ENCODE measurements at places on chromosomes 7 and 10.

- peaks cover 5% of the 10 kb centered on the region for H3K27me3 ChIP-seq
- no peak overlapping the region for H3K4me3 ChIP-seq
- peaks cover 13% of the 10 kb centered on the region for H3K4me1 ChIP-seq
- H3K36me3 ChIP-seq, result no peaks in the 10 kb centered on the region
- no peak overlapping the region for H3K27ac ChIP-seq
These were observed 611.2 kb downstream of the SDK1 start for GRCh38 chr7:3912291-3912690.

DNA sequence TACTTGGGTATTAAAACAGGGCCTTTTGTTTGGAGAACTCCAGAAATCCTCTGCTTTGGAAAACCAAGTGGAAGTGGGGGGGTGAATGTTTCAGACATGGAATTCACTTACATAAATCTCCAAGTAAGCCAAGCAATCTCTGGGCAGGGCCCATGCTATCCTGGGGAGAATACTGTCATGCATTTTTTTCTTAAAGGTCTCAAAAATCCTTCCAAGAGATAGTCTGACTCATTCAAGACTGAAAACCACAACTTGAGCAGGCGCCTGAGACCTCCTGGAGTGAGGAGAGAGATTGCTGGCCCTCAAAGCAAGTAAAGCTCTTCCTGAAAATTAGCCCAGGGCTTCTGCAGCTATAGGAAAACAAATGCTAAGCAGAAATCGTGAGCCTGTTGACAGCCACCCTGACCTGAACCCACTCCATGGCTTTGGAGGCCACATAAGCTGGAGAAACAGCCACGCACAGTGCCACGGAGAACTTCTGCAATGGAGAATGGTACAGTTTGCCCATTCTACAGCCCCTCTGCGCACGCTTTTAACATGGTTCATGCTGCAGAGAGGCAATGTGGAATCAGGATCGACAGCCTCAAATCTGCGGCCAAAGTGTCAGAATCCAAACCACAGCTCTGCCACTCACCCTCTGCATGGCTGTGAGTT, 203.1 kb upstream of the AUTS2 start:
- H3K36me3 ChIP-seq, result no peaks in the 10 kb centered on the region
- H3K27ac ChIP-seq, result no peak overlapping the region
- no peak for DNase-seq
- peaks cover 2% of the 10 kb centered on the region for H3K27me3 ChIP-seq
- H3K4me3 ChIP-seq, result no peak overlapping the region

DNA sequence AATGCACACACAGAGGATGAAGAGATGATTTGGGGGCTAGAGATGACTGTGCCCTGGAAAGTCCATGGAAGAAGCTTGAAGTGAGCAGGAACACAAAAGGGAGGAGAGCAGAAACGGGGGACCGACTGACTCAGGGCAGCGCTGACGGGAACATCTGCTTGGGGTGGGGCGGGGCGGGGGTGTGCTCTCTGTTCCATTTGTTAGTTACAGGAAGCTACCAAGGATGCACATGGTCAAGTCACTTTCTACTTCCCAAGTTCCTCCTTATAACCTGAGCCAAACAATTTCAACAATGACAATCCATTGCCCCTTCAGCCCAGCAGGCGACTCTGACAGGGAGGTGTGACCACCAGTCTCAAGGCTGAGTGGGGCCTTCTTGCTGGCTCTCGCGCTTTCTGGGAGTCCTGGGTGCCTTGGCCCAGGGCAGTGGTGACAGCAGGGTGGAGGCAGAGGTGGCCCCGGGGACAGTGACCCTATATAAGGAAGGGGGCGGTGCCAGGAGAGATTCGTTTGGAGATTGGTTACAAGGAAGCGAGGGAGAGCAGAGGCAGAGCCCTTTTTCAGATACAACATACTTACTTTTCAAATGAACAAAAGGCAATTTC, 39.6 kb downstream of the CLEC2L start:
- no peaks in the 10 kb centered on the region for H3K27me3 ChIP-seq
- H3K4me1 ChIP-seq, result peaks cover 2% of the 10 kb centered on the region
- peaks cover 4% of the 10 kb centered on the region for H3K36me3 ChIP-seq
- no peak overlapping the region for H3K27ac ChIP-seq
- no peak overlapping the region for H3K4me3 ChIP-seq
- no peak for DNase-seq

- peaks cover 21% of the 10 kb centered on the region for H3K27me3 ChIP-seq
- no peak for DNase-seq
- H3K4me1 ChIP-seq, result peaks cover 38% of the 10 kb centered on the region
- no peak overlapping the region for H3K4me3 ChIP-seq
These were observed 35.3 kb downstream of the RASGEF1A start for GRCh38 chr10:43231523-43232078.

DNA sequence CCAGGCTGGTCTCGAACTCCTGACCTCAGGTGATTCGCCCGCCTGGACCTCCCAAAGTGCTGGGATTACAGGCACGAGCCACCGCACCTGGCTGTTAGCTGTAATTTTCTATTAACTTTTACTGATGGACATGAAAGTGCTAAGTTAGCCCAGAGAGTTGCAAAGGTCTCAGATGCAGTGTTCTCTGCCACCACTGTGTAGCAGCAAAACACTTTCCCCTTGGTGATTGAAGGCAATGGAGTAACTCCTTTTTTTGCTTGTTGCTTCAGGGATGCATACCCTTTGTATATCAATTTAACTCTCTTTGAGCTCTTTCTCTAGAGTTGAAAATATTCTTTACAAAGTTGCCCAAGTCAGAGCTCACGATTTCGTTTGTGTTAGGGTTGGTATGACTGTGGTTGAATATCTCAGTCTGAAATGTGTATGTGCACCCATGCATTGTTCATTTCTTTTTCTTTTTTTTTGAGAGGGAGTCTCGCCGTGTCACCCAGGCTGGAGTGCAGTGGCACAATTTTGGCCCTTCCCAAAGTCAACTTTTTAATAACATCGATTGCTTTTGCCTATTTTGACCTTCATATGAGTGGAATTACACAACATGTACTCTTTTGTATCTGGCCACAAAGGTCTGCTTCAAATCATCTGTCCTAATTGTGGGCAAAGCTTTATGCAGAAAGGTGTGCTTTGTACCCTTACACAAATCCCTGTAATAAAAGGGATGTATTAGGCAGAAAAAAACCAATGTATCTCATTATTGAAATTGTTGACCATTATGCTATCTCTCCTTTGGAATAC, 52.6 kb downstream of the GTF2I start:
- peaks cover 72% of the 10 kb centered on the region for H3K36me3 ChIP-seq
- H3K4me1 ChIP-seq, result no peaks in the 10 kb centered on the region
- H3K27ac ChIP-seq, result no peak overlapping the region
- DNase-seq, result no peak

Data from activated naive CD8-positive, alpha-beta T cell treated with anti-CD3 and anti-CD28 coated beads, Interleukin-2, amount 50 U/mL, for 24 hours (primary cell).